Neuronal stem cell (in vitro differentiated cells): ENCODE measurements at places on chromosomes 1 and 21.

DNA sequence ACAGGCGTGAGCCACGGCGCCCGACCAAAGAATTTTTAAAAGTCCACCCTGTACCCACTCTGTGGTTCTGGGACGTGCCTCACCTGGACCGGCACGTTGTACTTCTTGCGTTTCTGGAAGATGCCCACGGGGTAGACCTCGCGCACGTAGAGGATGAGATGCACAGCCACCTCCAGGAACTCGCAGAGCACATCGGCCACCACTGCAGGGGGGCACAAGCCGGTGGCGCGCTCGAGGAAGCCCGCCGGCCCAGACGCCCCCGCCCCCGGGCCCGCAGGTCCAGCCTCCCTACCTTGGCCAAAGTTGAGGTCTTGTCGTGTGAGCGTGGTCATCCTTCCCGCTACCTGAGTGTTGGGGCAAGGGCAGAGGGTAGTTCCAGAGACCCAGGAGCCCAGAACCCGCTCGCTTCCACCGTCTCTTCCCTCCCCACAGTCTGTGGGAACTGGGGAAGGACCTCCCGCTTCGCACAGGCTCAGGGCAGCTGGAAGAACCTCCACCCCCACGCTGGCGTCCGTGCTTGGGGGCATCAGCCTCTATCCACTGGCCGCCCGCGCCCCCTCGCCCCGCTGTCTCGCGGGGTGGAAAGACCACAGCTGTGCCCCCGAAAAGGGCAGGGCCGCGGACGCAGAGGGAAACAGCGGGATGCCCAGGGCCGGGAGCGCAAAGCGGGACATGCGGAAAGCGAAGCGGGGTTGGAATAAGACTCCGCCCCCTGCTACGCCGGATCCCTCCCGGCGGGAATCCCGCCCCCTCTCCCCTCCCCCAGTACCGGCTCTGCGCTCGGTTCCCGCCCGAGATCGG lies 478 bp downstream of the MAD2L2 start:
- no peak for DNase-seq

DNA sequence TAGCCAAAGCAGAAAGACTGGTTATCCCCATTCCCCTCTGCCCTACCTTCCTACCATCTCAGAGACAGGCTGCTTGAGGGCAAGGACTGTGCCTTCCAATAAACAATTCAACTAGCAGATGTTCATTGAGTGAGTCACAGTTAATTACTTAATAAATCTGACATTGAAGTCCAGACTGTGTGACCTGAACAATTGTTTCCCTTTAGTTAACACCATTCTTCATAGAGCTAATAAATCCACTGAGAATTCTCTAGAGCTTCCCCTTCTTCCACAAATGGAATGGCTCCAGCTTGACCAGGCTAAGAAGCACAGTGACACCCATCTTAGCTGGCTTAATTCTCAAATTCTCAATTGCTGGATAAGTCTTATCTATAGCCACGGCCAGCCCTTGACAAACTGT lies 61.9 kb upstream of the GJA5 start:
- no peak for DNase-seq

DNA sequence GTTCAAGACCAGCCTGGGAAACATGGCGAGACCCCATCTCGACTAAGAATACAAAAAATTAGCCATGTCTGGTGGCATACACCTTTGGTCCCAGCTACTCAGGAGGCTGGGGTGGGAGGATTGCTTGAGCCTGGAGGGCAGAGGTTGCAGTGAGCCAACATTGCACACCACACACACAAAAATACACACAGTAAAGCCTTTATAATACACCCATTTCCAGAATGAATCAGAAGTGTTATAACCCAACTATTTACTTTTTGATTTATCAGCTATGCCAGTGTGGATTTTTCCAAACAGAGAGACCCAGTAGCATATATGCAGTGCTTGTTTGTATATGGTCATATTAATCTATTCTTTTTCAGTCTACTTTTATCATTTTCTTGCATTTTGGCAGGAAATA lies 200.1 kb downstream of the ZP4 start:
- DNase-seq: no peak

- no peak for DNase-seq
Observed at GRCh38 chr1:34916104-34916503, 13.3 kb downstream of the DLGAP3 start.

GRCh38 chr1:107530543-107530942 lies 389.7 kb downstream of the NTNG1 start:
- DNase-seq: no peak

DNA sequence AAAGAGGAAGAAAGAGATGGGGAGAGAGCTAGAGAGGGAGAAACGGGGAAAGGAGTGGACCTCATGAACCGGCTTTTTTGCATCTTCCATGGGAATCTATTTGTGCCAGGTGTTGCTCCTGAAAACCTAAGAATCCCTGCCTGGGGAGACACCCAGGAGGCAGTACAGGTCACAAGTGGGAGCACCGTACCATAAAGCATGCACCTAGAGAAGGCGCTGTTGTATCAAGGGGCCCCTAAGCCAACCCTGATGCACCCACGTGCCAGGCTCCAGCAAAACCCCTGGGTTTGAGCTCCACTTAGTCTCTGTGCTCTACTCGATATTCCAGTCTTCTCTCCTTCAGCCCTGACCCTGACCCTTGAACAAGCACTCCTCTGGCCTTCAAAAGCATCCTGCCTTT lies 233.6 kb downstream of the RRAGC start:
- no peak for DNase-seq

DNA sequence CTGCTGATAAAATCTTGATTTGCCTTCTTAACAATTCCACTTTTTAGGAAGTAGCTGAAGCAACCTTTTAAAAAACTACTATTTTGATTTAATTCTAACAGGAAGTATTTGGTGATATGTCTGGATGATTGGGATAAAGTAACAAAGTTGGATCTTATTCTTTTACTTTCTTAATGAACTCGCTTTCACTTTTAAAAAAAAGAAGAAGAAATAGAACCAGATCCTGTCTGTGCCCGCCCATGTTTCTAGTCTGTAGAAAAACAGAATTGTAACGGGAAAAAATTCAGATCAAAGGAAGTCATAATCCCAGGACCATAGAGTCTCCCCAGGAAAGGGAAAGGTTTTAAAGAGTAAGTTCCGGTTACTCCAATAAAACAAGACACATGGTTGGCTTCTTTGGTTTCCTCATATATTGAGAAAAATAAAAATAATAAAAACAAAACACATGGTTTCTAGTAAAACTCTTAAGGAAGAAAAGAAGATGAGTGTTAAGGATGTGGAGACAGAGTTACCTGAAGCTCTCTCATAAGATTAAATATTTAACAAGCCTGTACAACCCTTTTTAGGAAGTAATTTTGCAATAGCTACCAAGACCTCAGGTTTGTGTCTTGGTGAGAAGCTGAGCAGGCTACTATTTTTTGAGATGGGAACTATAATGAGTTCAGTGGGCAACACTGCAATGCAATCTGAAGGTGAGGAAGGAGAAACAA lies 4.9 kb downstream of the CD48 start:
- no peak for DNase-seq

- no peak for DNase-seq
Observed at GRCh38 chr1:87202922-87203655, 125.6 kb upstream of the LMO4 start.

DNA sequence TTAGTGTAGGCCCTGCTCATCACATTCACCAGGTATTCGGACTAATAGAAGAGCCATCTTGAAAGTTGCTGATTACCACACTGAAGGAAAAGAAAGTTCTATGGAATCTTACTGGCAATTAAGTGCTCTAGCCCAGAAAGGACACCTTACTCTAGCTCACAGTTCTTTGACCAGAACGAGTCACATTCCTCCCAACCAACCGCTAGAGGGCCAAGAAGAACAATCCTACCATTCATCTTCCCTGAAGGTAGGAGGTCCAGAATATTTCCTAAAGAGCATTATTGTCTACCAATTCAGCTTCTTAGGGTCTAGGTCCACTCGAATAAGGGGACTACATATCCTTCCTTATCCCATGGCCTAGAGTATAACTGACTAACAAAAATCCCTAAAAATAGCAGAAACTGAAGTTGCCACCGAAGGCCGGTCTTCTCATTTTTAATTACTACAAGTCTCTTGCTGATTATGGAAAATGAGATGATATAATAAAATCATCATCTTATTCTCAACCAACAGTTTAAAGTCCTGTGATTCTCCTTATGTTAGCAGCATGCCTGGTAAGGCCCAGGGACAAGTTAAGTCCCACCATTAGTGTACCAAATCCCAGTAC lies 2.7 kb upstream of the FMO1 start:
- peak; percentile 30 for DNase-seq
